Foreskin keratinocyte (primary cell): ENCODE measurements at places on chromosomes 12 and 14. TPM values are rescaled to one million over a fixed set of nuclear protein-coding genes. Genes with fewer than 3 reads are reported as not detected.
A peak's percentile ranks its signal among the peaks of the same experiment; 100 is the strongest.

The AKAP3 gene
- 1.2 and 1.7 TPM in 2 replicates for total RNA-seq

The FIGNL2 gene
- total RNA-seq, result 0.03 TPM in 1 of 2 replicates, not detected in the other

The OTOGL gene
- total RNA-seq, result not detected in 2 replicates

The LALBA gene
- total RNA-seq, result not detected in 2 replicates

The ZC2HC1C gene
- total RNA-seq, result 0.78 and 1.5 TPM in 2 replicates

The CCDC91 gene
- 24.3 and 25.1 TPM in 2 replicates for total RNA-seq

The PRPF39 gene
- total RNA-seq, result 19.7 and 20.7 TPM in 2 replicates

The NUBPL gene
- total RNA-seq, result 12.1 and 14.4 TPM in 2 replicates

The MGP gene
- 0.44 TPM in 1 of 2 replicates, not detected in the other for total RNA-seq

The AQP6 gene
- 0.03 and 0.11 TPM in 2 replicates for total RNA-seq

The IGFBP6 gene
- 34.4 and 49.3 TPM in 2 replicates for total RNA-seq

The NUDT14 gene
- total RNA-seq, result 30.3 and 31.8 TPM in 2 replicates

The CCNB1IP1 gene
- total RNA-seq, result 51.2 and 54.3 TPM in 2 replicates

- no peak for DNase-seq
Observed at GRCh38 chr14:99116741-99117295, 155.2 kb downstream of the BCL11B start.

DNA sequence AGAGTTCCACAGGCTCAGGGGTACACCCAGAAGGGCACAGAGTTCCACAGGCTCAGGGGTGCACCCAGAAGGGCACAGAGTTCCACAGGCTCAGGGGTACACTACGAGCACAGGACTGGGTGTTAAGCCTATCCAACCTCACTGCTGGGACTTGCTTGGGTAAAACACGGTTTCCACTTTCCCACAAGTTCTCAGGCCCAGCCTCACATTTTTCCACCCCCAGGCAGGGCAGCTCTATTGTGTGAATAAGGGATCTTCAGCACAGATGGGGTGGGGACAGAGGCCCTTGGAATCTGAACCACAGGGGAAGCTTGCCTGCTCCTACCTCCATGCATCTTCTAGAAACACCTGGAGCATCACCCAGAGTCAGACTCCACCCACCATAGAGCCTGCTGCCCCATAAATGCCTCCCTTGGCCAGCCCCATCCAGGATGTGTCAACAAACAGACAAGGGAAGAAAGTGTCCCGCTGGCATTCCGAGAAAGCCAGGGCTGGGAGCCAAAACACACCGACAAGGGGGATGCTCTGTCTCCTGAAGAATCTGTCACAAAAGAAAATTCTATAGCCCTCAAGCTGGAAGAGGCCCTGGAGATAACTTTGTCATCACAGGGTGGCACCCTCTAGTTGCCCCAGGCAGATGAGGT lies 4.8 kb downstream of the CRACR2A start:
- no peak for DNase-seq

- no peak for DNase-seq
Observed at GRCh38 chr12:130196827-130197226, 34.6 kb downstream of the FZD10 start.

DNA sequence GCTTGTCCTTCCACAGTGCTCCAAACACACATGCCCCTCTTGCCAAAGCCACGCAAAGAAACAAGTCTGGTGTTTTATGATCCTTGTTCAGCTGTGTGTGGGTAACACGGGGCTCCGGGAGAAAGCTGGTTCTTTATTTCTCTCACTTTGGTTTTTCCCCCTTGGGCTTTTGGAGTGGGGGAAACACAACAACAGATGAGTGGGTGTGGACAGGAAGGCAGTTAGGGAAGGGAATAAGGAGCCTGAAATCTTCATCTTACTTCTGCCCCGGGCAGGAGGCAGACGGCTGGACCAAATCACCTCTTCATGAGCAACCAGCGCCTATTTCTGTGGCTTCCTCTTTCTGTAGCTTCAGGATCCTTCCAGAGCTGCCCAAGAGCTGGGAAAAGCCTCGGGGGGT lies 218.5 kb downstream of the PHETA1 start:
- no peak for DNase-seq

GRCh38 chr12:39971348-39971747 lies 134.5 kb downstream of the SLC2A13 start:
- DNase-seq, result no peak

- DNase-seq, result peak; percentile 53
Observed at GRCh38 chr12:103877934-103878510, 37.0 kb upstream of the NT5DC3 start.

- DNase-seq, result no peak
Observed at GRCh38 chr12:25248137-25248536, 2.6 kb downstream of the KRAS start.

DNA sequence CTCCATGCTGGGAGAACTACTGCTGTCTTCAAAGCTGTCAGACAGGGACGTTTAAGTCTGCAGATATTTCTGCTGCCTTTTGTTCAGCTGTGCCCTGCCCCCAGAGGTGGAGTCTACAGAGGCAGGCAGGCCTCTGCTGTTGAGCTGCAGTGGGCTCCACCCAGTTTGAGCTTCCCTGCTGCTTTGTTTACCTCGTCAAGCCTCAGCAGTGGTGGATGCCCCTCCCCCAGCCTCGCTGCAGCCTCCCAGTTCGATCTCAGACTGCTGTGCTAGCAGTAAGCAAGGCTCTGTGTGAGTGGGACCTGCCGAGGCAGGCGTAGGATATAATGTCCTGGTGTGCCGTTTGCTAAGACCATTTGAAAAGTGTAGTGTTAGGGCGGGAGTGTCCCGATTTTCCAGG lies 31.4 kb upstream of the RFX4 start:
- no peak for DNase-seq

DNA sequence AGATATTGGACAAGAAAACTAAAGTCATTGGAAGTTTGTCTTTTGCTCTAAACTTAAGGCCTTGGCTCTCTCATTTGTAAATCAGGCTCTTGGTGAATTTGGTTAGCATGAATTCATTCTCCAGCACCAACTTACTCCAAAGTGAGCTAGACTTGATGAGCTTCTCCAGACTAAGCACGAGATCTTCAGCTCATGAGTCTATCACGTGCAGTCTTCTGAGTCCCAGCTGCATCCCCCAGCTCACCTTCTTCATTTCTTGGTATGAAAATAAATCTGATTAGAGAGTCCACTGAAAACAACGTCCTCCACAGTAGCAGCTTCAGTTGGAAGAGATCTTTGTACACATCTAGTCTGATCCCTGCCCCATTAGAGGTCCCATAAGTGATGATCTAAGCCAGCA lies 52.5 kb upstream of the DDX11 start:
- no peak for DNase-seq

- DNase-seq, result no peak
Observed at GRCh38 chr14:96592591-96593386, 90.6 kb downstream of the PAPOLA start.

DNA sequence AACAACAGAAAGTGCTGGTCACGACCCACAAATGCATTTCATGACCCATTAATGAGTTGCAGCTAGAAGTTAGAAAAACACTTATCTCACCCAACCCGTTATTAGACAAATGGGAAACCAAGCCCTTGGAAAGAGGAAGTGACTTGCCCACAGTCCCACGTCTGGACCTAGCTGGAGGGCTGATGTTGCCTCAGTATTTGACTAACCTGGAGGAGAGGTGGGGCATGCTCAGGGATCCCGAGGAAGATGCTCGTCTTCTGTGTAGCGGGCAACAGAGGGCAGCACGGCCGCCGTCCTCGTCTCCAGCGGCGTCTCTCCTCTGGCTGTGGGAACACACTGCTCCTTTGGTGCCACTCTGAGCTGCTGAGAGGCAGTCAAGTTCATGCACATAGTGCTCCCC lies 12.7 kb downstream of the CCND2 start:
- no peak for DNase-seq

GRCh38 chr14:39967885-39968284 lies 535.7 kb upstream of the FBXO33 start:
- DNase-seq, result no peak

DNA sequence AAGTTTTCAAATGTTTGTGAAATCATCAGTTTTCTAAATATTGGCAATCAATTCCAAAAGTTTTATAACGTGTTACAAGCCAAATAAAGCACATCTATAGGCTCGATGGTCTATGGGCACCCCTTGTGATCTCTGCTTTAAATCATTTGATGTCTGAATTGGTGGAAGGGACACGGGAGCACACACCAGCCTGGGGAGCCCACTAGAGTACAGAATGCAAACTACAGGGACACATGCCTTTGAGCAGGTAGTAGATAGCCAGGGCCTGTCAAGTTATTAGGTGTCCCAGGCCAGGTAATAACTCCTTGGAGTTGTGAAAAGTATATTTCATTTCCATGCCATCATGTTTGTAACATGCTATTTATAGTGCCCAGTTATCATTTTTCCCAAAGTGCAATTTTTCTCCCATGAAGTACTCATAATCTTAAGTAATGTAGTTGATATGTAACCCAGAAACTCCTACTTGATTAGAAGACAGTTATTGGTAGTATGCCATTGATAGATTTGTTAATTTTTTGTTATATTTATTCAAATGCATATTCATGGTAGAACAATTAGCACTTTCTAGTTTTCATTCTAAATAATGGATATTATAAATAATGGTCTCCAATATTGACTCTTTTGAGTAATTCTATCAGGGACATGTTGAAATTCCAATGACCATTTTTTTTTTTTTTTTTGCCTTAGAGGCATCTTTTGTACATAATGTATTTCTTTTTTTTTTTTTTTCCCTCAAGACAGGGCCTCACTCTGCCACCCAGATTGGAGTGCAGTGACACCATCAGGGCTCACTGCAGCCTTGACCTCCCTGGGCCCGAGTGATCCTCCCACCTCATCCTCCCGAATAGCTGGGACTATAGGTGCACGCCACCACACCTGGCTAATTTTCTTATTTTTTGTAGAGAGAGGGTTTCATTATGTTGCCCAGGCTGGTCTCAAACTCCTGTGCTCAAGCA lies 96.9 kb upstream of the FGD4 start:
- no peak for DNase-seq

GRCh38 chr12:32025906-32026305 lies 66.7 kb downstream of the RESF1 start:
- no peak for DNase-seq

DNA sequence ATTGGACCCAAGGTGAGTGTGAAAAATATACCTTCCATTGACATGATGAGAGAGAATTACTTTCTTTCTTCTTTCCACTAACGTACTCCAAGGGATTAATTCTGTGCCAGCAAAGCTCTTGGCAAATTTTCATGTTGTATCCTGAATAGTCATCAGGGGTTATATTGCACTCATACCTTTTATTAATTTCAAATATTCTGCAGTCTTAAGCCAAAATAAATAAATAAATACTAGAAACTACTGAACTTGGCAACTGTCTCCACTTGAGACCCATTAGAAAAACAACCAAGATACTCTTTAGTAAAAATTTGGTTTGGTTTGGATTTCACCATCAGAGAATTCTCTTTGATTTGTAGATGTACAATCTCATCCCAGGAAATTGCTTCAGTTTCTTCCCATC lies 22.1 kb upstream of the CLEC14A start:
- no peak for DNase-seq

DNA sequence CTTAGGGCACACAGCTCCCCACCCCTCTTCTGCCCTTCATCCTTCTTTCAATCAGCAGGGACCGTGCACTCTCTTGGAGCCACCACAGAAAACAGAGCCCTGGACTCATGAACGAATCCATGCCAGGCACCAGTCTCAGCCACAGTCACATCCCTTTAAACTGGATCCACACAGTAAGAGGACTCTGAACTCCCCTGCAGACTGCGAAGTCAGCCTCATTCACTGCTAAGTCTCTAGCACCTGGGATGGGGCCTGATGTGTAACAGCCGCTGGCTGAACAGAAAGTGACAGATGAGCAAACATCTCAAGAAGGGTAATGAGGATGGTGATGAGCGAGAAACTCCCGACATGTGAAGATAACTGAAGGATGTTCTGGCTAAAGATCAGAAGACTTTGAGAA lies 45.8 kb upstream of the IQSEC3 start:
- DNase-seq, result no peak

DNA sequence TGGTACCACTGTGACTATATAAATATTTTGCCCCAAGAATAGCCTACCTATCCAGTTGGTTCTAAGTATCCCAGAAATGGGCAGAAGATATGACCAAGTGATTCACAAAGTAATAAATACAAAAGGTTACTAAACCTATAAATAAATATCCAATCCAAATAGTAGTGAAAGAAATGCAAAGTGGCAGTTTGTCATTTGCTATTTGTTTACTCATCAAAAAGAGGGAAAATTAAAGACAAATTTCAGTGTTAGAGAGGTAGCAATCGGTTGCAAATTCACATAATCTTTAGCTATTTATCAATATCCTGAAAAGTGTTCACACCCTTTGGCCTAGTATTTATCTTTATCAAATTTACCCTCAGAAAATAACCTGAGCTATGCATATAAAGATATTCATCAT lies 136.4 kb upstream of the NPAS3 start:
- no peak for DNase-seq

DNA sequence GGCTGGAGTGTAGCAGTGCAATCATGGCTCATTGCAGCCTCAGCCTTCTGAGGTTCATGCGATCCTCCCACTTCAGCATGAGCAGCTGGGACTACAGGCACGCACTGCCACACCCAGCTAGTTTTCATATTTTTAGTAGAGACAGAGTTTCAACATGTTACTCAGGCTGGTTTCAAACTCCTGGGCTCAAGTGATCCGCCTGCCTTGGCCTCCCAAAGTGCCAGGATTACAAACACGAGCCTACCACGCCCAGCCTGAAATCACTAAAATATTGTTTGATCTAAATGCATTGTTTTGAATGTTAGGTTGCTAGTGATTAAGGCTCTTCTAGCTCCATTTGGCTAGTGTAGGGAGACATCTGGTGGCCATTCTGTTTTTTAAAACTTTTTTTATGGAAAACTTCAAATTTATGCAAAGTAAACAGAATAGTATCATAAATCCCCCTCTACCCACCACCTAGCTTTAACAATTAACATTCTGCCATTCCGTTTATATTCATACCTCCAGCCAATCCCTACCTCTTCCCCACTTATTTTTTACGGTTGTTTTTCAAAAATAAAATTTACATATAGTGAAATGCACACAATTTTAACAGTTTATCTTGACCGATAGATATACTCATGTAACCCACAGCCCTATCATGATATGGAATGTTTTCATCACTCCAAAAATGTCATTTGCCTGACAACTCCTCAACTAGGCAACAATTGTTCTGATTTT lies 37.8 kb downstream of the MYO1H start:
- peak; percentile 74 for DNase-seq

- DNase-seq, result no peak
Observed at GRCh38 chr12:117842630-117843029, 126.2 kb downstream of the KSR2 start.

- peak; percentile 57 for DNase-seq
Observed at GRCh38 chr14:45716572-45716971, 463.6 kb upstream of the MIS18BP1 start.

- no peak for DNase-seq
Observed at GRCh38 chr12:6955108-6956020, 4.2 kb downstream of the PTPN6 start.

- no peak for DNase-seq
Observed at GRCh38 chr14:72751276-72752033, 142.4 kb downstream of the DPF3 start.

GRCh38 chr12:45357539-45358417 lies 141.9 kb downstream of the ANO6 start:
- DNase-seq, result no peak

DNA sequence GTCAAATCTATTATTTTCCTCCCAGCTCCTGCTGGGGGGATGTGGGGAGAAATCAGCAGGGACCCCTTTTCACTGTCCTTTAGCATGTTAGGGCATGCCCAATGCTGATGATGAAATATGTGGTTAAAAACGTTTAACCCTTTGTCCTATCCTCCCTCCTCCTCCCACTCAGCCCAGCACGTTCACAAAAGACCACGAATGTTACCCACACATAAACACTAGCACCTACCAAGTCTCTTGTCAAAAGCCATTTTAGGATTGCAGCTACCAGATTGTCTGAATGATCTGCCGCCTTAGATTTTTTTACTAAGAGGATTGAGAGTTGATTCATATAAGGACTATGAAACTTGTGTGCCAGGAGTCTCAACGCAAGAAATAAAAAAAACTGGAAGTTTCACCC lies 70.4 kb downstream of the TBK1 start:
- peak; percentile 17 for DNase-seq
